ENCODE measurements at places on chromosomes 1 and 21.

DNA sequence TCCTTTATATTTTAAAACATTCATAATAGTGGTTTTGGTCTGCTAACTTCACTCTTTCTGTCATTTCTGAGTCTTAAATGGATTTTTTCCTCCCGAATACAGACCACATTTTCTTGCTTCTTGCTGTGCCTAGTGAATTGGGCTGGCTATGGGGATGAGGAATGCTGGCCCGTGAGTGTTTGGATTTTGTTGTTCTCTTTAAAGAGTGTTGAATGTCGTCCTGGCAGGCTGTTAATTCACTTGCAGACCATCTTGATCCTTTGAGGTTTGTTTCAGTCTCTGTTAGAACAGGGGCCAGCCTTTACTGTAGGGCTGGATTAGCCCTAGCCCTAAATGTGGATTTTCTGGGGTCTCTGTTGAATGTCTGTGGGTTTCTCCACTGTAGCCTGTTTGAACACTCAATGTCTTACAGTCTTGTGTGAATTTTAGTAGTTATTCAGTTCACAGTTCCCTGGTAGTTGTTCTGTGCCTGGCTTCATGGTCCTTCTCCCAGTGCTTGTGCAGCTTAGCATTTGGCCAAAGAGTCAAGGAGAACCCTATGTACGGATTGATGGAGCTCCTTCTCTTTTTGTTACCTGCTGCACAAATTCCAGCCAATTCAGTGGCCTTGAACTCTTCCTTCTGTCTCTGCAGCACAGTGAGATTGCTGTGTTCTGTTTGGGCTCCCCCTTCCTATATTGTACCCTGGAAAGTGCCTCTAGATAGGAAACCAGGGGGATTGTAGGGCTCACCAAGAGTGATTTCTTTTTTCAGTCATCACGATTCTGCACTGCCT, 95.7 kb downstream of the DYRK1A start:
- DNase-seq: no peak

DNA sequence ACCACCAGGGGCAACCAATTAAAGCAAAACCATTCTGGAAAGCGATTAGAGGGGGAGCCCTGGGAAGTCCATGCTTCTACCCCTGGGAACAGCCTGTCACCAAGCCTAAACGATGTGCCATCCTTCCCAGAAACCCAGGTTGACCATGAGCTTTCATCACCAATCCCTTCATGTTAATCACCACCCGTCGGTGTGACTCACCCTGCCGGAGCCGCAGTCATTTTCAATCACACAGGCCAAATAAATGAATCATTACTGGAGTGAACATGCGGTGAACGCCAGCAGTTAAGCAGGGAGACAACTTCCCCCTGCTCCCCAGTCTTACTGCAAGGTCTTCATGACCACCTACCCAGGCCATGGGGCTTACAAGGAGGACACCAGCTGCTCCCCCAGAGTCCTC, 308.8 kb downstream of the AJAP1 start:
- no peak for DNase-seq

DNA sequence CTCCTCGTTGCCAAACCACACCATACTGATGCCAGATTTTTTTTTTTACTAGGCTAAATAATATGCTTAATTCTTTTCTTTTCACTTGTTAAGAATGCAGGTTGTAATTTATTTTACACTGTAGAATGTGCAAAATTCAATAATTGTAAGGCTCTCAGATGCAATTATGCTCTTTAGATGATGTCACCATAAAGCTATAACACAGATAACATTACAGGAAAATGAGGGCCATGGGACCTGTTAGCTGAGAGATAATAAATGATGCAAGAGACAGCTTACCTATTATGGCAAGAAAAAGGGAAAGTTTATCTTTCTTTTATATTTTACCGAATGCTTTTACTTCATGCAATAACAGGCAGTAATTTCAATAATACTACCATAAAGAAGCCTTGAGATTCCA, 35.4 kb downstream of the CHRM3 start:
- no peak for DNase-seq

GRCh38 chr1:225946082-225946620, 5.1 kb upstream of the LEFTY2 start:
- DNase-seq: no peak

DNA sequence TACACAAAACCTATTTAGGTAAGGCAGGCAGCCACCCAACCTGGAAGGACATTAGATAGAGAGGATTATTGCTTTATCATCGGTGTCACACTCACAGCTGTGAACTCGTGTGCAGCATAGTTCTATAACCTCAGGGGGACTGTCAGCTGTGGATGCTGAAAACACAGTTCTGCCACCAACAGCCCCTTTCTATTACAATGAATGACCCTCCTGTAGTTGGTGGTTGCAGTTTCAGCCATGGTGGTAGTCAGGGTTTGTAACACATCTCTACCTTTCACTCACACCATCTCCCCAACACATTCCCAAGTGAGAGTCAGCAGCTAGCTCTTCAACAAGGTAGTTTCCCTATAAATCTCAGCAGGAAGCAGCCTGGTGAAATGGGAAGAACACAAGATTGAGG, 136.8 kb downstream of the ZC3H11B start:
- DNase-seq: no peak

GRCh38 chr1:178470411-178470960, 26.3 kb downstream of the CLEC20A start:
- no peak for DNase-seq

DNA sequence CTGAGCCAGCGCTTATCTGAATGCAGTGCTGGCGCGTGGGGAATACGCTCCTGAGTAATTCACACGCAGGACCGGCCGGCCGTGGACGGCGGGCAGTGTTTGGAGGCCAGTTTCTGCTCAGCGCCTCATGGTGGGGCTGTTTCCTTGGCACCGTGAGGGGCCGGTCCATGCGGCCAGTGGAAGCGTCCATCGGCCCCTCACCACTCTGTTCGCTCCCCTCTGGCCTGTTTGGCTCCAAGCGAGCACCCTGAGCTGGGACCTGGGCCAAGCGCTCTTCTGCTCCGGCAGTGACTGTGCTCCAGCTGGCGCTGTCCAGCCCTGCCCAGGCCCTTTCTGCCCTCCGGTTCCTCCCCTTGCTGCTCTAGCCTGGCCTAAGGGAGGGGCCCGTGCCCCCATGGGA, 16.3 kb upstream of the PLCH2 start:
- DNase-seq: no peak

GRCh38 chr1:32622205-32622604, 28.1 kb downstream of the ZBTB8OS start:
- DNase-seq: no peak

DNA sequence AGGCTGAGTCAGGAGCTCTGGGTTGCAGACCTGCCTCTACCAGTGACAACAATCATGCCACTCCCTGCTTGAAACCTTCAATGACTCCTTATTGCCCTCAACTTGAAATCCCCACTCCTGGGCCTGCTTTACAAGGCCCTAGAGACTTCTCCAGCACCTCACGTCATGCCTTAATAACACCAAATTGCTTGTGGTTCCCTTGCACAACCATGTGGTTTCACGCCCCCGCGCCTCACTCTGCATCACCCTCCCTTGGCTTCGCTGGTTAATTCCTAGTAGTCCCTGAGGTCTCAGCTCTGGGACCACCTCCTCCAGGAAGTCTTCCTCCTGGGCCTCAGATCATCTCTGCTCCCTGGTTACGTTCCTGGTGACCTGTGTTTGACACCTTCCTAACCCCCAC, 33.0 kb downstream of the EPHA2 start:
- DNase-seq: peak; percentile 21

DNA sequence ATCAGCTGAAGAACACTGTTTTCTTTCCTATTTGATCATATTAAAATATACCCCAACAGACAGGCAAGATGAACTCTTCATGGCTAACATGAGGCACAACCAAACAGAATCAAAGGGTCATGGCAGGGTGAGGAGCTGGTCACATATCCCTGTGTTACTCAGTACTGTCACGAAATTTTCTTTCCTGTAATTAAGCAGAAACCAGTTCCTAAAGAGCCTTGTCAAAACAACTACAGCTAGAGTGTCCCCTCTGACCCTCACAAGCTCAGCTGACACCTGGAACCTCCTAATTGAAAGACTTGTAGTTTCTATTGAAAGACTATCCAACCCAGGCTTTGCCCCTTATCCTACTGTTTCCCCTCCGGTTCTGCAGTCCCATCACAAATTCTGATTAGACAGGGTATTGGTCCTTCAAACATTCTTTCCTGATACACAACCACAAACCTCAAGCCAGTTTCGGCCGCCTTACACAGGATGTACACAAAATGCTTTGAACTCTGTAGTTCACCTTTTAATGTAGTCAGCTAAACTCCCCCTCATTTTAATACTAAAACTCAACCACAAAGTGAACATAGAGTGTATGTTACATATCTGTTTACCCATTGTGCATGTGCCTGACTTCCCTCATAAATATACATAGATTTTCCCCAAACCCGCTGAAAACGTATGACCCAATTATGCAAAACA, 651.9 kb downstream of the MRPL39 start:
- DNase-seq: no peak

DNA sequence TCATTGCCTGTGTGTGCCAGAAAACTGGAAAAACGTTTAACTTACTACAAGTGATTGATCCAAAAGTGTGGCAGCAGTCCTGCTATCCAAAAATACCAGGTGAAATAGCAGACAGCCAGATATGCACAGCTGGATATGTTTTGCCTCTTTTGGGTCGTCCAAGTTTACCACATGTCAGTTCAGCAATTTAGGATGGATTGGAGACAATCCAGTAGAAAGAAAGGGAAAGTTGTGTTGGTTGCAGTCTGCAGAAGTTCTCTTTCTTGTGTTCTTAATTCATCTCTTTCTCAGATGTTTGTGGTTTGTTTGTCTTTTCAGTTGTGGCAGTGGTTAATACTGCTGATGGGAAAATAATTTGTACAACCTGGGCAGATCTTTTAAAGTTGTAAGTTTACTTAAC, 645.0 kb downstream of the PTPRC start:
- no peak for DNase-seq

DNA sequence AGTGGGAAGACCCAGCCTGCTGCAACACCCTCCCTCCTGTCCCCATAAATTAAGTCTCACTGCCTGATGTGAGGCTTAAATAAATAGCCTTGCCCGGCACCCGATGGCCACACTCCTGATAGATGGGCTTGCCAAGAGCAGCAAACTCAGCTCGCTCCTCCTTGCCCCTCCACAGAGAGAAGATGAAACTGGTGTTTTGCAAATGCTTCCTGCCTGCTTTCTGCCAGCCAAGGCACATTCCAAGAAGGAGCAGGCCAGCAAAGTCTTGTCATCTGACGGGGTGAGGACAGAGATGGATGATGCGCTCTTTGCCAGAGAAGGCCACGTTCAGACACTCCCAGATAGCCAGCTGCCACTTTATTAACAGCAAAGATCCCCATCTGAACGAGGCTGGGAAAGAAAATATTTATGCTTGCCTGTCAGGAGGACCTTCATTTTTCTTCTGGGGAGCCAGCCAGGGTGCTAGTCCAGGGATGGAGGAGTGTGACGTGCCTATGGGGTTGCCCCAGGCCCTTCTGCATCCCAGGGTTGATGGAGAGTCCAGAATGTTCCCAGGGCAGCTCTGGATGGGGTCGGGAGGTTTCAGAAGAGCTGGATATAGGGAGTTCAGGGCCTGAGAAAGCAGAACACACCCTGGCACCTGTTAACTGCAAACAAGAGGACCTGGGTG, 265.4 kb downstream of the FOXD2 start:
- DNase-seq: no peak

- DNase-seq: no peak
Measured at GRCh38 chr1:230858918-230859729, 9.2 kb downstream of the C1orf198 start.

DNA sequence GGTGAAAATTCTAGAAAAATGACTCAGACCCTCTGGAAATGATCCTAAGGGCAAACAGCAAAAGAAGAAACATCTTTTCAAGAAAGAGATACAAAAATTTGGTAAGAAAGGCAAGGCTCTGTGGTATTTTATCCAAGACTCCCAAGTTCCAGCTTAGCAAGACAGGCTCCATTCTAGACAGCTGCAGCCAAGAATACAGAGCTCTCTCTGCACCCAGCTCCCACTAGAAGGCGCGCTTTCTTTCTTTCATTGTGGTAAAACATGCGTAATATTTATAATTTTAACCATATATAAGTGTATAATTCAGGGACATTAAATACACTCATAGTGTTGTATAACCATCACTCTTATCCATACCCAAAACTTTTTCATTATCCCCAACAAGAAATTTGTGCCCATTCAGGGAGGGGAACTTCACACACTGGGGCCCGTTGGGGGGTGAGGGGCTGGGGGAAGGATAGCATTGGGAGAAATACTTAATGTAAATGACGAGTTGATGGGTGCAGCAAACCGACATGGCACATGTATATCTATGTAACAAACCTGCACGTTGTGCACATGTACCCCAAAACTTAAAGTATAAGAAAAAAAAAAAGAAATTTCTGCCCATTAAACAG, 2.2 kb upstream of the HFM1 start:
- DNase-seq: no peak

- DNase-seq: peak; percentile 71
Measured at GRCh38 chr1:40612345-40612831, 53.1 kb downstream of the RIMS3 start.

GRCh38 chr1:153928791-153929341, 6.1 kb upstream of the GATAD2B start:
- no peak for DNase-seq

DNA sequence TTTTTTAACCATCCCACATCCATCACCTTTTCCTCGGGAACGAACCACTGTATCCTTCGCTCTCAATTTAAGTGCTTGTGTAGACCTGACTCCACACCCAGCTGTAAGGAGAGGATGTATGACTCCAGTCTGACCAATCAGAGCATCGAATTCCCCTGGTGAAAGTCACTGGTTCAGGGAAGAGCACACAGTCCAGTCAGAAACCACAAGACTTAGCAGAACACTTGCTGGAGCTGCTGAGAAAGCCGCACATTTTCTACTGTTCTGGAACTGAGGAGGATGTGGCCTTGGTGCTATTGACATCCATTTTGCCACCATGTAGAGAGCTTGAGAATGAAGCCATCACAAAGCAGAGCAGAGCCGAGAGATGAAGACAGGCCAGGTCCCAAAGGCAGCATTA, 59.9 kb upstream of the CNN3 start:
- DNase-seq: no peak

- no peak for DNase-seq
Measured at GRCh38 chr1:54254055-54254454, 54.1 kb downstream of the MRPL37 start.

DNA sequence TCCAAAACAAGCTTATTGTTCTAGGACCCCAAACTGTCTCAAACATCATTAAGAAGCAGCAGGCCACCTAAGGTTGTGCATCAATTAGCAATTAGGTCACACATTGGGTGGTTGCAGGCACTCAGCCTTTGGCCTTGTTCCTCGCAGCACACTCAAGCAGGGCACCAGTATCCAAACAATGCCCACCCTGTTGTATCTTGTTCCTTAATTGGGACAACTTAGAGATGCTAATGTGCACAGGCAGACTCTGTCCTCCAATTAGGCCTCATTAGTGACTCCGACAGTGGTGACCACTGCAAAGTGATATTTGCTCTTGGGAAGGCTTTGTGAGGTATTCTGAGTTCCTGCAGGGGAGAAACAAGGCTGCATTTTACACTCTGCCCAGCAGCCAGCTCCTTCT, 515.1 kb upstream of the PTBP2 start:
- DNase-seq: no peak
